ENCODE measurements at places on chromosomes 3 and 15. TPM values are rescaled to one million over a fixed set of nuclear protein-coding genes. Genes with fewer than 3 reads are reported as not detected.

The PRSS50 gene
- 1.1 TPM for total RNA-seq

The C3orf70 gene
- 5.1 TPM for total RNA-seq

The MUC20 gene
- 3.5 TPM for total RNA-seq

The LDHAL6B gene
- not detected for total RNA-seq

The VGLL4 gene
- total RNA-seq, result 99.3 TPM

The GOLGA6A gene
- total RNA-seq, result not detected

The WNT5A gene
- total RNA-seq, result 96.0 TPM

The FOXB1 gene
- not detected for total RNA-seq

The SENP8 gene
- total RNA-seq, result 2.0 TPM

The NOX5 gene
- total RNA-seq, result 0.13 TPM

The OR5AC2 gene
- not detected for total RNA-seq

The CCR8 gene
- not detected for total RNA-seq

The CYP1A1 gene
- 17.0 TPM for total RNA-seq

The TUSC7 gene
- not detected for total RNA-seq

The PYGO1 gene
- 11.8 TPM for total RNA-seq

The SYNPR gene
- 0.52 TPM for total RNA-seq

The USP19 gene
- total RNA-seq, result 44.6 TPM

The ROPN1 gene
- total RNA-seq, result not detected

The POTEB gene
- not detected for total RNA-seq

The ATP13A4 gene
- 14.2 TPM for total RNA-seq

The IGSF10 gene
- 1.0 TPM for total RNA-seq

The KLHL40 gene
- total RNA-seq, result not detected

The DUOX2 gene
- 34.2 TPM for total RNA-seq

All from hepatocyte (in vitro differentiated cells).